ENCODE measurements at places on chromosomes 6 and 20.
A peak's percentile ranks its signal among the peaks of the same experiment; 100 is the strongest.

GRCh38 chr6:128919412-128920180 is 36.7 kb downstream of the LAMA2 start:
- DNase-seq: no peak

GRCh38 chr6:15854826-15855710 is 192.2 kb upstream of the DTNBP1 start:
- DNase-seq: no peak

- DNase-seq: no peak
These were observed 105.9 kb downstream of the SASH1 start for GRCh38 chr6:148448369-148449012.

GRCh38 chr20:7189231-7189630 is 421.7 kb downstream of the BMP2 start:
- no peak for DNase-seq

DNA sequence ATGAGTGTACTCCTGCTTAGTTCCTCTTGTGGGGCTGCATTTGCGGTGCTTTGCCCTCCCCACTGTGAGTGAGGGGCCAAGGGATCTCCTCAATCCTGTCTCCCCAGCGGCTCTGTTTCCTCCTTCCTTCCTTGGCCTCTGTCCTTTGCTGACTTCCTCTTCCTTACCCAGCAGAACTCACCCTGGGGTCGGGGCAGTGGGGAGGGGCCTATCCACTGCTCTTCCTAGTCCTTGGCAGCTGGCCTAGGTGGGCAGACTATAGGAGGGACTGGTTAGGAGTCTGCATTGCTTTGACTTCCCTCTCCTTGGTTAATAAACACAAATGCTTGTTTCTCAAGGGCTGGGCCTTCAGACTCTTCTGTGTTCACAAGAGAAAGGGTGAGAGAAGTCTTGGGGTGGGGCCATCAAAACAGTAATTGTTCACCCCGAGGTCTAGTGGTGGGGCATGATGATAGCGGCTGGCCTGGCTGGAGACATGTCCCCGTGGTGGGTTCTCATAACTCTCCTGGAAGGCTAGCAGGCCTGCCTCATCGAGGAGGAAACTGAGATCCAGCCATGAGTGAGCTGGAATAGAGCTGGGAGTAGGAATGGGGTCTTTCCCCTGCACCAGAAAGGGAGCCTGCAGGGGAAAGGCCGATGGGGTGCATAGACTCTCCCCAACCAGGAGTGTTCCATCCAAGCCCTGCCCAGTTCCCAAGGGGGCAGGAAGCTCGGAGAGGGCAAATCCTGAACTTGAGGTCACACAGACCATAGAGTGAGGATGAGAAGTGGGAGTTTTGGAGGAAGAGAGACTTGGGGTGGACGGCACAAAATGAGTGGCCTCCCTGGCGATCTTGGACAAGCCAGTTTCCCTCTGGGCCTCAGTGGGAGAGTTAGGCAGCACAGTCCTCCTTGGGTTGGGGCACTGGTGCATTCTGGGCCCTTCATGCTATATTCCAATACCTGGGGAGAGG is 12.7 kb downstream of the FAM110A start:
- DNase-seq: no peak

DNA sequence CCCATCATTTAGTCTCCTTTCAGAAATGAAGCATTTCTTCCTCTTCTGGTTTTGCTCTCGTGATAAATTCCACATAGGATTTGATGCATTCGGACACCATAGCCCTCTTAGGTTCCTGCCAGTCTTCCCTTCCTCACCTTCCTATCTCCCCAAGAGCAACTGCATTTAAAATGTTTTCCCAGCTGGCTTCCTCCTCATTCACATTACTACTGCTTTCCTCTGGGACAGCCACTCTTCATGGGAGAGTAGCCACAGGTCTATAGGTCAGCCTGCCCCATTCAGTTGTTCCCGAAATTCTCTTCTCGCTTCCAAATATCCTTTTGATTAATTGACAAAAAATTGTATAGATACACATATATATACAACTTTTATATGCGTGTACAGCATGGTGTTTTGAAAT is 214.2 kb upstream of the PDE10A start:
- DNase-seq: no peak

DNA sequence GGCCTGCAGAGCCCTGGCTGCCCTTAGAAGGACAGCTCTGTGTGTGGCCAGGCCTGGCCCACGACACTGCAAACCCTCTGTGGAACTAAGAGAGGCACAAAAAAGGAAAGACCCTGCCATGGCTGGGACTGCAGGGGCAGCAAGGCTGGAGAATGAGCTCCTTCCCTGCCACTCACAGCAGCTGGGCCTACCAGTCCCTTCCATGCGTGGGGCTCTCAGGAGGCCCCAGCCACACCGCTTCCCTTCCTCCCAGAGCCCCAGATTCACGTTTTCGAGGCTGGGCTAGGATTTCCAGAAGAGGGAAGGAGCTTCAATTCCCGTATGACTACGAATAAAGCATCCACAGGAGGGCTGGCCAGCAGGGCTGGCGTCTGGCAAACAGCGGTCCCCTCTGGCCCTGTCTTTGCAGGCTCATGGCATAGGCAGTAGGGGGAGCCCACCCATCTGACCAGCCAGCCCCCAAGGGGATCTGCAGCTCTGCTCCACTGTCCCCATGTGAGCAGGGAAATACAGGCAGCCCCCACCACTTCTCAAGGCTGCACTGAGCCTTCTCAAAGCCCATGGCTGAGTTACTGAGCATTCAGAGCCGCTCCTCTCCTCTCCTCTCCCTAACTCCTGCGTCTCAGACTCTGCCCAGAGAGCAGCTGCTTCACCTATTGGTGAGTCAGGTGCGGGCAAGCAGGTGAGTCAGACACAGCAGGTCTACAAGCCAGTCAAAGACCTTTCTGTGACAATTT is 53.1 kb downstream of the NINL start:
- peak; percentile 23 for DNase-seq

GRCh38 chr6:79373880-79374279 is 139.4 kb upstream of the HMGN3 start:
- no peak for DNase-seq

DNA sequence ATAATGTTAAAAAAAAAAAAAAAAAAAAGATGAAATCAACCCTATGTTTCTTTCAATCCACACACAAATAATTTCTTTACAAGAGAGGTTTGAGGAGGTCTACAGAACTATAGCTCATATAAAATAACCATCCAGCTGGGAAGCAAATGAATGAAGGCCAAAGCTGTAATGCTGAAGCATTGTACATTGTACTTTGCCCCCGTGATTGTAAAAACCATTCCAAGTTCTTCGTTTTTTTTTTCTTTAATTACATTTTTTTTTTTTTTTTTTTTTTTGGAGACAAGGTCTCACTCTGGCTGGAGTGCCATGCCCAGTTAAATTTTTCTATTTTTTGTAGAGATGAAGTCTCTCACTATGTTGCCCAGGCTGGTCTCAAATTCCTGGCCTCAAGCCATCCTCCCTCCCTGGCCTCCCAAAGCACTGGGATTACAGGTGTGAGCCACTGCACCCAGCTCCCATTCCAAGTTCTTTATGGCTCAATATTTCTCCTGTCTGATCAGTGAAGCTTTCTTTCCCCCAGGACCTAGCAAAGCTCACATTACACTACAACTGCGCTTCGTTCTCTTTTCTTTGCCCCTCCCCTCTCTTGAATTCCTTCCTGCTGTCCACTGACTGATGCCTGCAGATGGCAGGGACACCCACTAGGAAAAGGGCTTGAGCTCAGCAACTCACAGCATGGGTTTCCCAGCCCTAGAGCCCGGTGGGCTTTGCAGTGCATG is 53.0 kb upstream of the NOP56 start:
- no peak for DNase-seq

DNA sequence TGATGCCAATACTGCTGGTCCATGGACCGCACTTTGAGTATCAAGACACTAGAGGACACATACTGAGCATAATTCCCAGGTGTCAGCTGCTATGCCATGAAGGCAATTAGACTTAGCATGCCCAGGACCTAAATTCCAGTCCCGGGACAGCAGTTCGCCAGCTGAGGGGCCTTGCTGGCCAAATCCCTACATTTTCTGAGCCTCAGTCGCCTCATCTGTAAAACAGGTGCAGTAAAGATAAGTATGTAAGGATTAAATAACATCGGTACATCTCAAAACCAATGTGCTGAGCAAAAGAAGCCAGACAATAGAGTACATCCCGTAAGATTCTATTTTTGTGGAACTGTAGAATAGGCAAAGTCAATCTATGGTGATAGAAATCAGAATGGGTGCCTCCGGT is 1.0 kb downstream of the BFSP1 start:
- no peak for DNase-seq

GRCh38 chr6:30206799-30207618 is 6.2 kb downstream of the TRIM26 start:
- no peak for DNase-seq

- no peak for DNase-seq
These were observed 11.1 kb upstream of the CDK5RAP1 start for GRCh38 chr20:33412484-33412838.

GRCh38 chr20:57580478-57581201 is 19.7 kb downstream of the PCK1 start:
- DNase-seq: no peak

GRCh38 chr6:43171707-43172103 is 636 bp downstream of the SRF start:
- DNase-seq: no peak

- DNase-seq: no peak
These were observed 4.9 kb upstream of the BEND6 start for GRCh38 chr6:56949925-56950495.

DNA sequence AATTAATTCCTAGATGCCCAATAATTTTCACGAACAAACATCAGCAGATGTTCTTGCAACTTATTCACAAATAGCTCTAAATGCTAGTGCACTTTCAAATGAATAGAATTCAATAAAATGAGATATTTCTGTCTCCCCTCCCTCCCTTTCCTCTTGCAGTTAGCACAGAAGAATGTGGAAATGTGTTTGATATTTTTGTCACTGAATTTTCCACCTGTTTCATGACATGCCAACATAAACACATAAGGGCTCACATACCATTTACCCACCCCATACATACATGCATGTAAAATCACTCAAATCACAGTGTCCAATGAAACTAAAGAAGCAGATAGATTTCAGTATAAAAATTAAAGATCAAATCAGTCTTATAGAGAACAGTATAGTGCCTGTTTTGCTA is 746.9 kb upstream of the MARCKS start:
- DNase-seq: peak; percentile 36

DNA sequence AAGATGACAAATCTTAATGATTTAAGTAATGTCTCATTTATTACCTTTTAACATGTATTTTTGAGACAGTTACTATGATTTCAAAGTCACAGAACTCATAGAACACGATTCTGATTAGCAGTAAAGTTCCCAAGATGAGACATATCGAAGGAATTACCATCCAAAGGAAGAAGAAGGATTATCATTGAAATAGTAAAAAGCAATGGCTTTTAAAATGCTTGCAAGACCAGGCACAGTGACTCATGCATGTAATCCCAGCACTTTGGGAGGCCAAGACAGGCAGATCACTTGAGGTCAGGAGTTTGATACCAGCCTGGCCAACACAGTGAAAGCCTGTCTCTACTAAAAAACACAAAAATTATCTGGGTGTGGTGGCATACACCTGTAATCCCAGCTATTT is 219.2 kb downstream of the KHDC1L start:
- no peak for DNase-seq

DNA sequence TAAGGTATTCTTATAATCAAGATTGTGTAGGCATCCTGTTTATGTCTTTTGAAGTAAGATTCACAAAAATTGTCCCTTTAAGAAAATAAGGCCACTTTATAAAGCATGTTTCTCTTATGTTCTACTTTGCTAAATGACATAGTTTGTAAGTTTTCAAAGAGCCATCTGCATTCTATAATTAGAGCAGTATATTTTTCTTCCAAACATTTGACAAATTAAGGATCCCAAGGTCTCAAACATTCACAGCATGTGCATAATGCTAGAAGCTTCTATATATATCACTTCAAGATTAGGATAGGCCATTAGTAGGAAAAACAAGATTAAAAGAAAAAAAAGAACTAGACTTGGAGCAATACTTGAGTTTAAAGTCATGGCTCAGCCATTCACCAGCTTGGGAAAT is 55.9 kb upstream of the DOK5 start:
- DNase-seq: peak; percentile 92

DNA sequence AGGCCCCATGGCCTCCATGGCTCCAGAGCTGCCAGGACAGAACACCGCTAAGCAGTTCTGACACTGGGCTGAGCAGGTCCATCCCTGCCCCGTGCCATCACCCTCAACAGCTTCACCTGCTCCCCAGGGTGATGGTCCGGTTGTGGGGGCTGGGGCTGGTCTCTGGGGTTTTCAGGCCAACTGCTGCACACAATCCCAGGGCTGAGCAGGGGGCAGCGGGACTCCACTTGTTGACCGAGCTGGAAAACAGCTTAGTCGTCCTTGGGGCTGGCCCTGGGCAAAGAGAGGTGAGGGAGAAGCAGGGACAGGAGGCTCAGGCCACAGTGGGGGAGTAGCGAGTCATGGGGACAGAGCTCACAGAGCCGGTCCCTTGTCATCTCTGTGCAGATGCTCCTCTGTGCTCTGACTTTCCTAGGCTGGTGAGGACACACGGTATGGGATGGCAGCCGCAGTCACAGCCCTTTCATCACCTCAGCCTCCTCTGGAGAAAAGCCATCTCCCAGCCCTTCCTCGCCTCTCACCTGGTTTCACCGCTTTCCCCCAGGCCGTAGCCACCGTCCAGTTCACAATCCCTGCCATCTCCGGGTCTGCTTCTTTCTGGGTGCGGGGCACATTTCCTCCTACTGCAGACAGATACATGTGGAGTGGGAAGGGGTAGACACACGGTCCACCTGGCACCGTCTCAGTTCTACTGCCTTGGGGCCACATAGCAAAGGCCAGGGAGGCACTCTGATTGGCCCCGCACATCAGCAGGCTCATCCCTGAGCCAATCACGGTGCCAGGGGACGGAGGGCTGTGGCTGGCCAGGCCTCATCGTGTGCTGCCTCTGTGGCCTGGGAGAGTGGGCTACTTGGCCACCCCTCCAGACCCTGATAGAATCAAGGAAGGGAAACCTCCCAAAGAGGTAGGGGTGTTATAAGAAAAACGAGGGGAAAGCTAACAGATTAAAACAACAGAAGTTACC is 19.1 kb downstream of the MDFI start:
- DNase-seq: no peak

DNA sequence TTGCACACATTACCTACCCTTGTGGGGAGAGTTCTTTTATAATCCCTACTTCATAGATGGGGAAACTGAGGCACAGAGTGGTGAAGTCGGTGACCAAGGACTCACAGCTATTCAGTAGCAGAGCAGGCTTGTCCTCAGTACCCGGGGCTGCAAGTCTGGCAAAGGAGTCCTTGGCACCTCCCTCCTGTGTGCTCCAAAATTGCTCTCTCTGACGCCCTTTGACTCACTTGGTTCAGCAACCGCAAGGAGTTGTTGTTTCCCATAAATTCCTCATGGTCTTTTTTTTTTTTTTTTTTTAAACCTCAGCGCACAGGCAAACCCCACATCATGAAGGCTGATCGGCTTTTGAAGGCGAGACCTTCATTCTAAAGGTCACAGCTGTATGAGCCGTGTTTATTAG is 143.2 kb downstream of the CEBPB start:
- no peak for DNase-seq

DNA sequence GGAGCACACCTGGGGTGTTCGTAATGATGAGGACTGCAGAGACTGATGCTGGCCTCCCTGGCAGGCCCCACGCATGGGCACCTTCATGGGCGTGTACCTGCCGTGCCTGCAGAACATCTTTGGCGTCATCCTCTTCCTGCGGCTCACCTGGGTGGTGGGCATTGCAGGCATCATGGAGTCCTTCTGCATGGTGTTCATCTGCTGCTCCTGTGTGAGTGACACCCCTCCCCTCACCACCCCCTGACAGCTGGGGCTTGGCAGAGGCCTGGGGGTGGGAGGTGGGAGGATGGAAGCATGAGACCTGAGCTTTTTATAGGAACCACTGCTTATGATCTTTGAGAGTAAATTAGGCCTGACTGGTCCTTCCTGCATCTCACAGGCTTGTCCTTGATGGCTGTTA is 6.7 kb downstream of the SLC12A5 start:
- DNase-seq: no peak

Data from brain (organoid and tissue), 16 donors.